Cortex of kidney (tissue), 1 donor: ENCODE measurements at places on chromosomes 1 and 21.

DNA sequence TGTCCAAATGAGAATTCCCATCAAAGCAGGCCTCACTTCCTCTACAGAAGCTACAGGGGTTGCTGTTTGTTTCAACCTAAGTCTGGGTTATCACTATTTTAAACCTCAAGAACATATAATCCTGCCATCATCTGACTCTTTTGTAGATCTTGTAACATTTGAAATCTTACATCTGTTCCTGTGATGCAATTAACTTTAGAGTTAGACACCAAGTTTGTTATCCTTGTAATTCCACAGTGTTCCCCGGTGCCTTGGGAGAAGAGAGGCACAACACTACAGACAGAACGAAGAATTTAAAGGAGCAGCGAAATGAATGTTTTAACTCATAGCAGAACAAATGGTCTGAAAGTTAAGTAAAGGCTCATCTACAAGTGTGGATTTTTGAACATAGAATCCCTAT lies 116.1 kb downstream of the UCHL5 start:
- DNase-seq = no peak

DNA sequence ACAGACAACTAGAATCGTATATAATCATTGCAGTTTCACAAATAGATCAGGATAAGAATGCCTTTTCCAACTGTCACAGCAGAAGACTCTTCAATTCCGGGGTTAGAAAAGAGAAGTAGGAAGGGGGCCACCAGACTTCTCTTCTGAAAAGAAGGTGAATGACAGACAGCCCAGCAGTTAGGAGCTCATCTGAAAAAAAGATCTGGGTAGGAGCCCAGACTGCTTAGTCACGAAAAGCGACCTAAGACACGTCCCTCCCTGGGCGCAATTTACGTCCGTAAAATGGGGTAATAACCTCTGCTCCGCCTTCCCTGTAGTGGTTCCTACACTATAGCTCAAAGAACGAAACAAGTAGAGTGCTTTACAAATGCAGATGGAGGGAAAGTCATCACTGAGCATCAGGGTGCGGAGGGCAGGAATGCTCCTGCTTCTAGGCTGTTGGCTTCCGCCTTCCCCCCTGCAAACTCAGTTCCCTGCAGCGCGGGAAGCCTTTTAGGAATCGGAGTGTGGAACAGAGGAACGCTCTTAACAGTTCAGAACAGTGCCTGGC lies 582 bp downstream of the ORC1 start:
- no peak for DNase-seq

- DNase-seq = no peak
Observed at GRCh38 chr1:169785267-169785666, 9.4 kb downstream of the METTL18 start.

DNA sequence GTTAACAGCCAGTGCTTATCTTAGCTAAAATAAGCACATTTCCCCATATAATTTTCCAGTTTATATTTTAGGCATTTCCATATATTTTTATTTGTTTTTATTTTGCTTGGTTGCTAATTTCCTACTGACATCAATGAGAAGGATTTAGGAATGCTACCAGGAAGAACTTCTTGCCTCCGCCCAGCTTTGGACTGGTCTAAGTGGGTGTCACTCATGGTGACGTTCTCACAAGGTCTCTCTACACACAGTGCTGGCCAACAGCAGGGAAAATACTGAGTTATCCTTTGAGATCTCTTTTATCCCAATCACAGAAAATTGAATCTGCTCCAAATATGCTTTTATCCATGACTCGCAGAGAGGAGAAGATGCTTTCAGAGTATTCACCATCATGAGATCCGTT lies 13.2 kb downstream of the MX1 start:
- DNase-seq = no peak

DNA sequence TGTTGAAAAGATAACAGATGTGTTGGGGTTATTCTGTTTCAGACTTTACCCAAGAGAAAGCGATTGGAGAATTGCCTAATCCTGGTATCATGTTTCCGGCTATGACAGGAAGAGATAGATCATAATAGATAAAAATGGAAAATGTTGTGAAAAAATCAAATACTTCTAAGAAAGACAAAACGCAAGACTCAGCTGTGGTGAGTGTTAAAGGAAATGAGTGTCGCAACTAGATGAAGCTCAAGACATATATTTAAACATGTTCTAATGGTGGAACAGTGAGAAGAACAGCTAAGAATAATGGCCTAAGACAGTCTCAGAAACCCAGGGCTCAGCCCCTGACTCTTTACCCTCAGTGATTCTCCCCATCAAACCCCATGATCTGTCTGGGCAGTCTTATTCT lies 426.7 kb upstream of the RUNX1 start:
- no peak for DNase-seq

GRCh38 chr1:98939471-98939870 lies 65.2 kb downstream of the PLPPR5 start:
- DNase-seq = no peak

GRCh38 chr1:235887676-235888075 lies 21.0 kb upstream of the LYST start:
- no peak for DNase-seq

- DNase-seq = no peak
Observed at GRCh38 chr21:36135391-36136102, 668 bp downstream of the CBR3 start.

- no peak for DNase-seq
Observed at GRCh38 chr1:1245817-1246576, 525 bp downstream of the C1QTNF12 start.

DNA sequence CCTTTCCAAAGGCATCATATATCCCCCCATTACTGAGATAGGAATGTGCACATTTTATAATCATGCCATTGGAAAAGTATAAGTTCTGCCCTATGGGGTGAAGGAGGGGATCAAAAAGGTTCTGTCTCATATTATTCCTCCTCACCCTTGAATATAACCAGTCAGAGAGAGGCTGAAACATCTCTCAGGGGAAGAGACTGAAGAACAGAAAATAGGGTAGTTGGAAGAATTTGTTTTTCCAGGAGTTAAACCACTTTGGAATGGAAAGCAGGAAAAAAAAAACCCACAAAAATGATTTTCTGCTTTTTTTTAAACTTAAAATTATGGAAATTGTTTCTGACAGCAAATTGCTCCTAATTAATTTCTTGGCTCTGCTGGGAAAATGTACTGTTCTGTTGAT lies 52.8 kb upstream of the BEND5 start:
- DNase-seq = no peak

GRCh38 chr1:193392686-193393085 lies 206.3 kb upstream of the B3GALT2 start:
- no peak for DNase-seq

GRCh38 chr1:199101635-199102034 lies 462.8 kb downstream of the PTPRC start:
- DNase-seq = no peak

DNA sequence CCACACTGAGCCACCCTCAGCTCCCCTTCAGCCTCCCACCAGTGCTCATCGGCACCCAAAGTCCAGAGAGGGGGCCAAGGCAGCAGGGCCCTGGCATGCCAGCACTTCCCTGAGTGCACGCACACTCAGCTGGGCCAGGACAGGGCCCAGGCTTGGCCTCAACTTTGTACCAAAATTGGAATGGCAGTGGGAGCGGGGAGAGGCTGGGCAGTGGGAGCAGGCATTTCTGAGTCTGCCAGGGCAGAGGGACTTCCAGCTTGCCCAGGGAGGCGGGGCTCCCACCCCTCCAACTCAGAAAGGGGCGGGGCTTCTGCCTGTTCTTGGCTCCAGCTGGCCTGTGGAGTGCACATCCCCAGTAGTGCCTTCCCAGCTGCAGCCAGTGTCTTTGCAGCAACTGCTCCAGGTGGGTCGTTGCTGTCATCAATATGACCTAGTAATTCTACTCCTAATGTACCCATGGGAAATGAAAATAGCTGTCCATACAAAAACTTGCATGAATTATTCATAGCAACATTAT lies 10.3 kb upstream of the SNX7 start:
- no peak for DNase-seq

DNA sequence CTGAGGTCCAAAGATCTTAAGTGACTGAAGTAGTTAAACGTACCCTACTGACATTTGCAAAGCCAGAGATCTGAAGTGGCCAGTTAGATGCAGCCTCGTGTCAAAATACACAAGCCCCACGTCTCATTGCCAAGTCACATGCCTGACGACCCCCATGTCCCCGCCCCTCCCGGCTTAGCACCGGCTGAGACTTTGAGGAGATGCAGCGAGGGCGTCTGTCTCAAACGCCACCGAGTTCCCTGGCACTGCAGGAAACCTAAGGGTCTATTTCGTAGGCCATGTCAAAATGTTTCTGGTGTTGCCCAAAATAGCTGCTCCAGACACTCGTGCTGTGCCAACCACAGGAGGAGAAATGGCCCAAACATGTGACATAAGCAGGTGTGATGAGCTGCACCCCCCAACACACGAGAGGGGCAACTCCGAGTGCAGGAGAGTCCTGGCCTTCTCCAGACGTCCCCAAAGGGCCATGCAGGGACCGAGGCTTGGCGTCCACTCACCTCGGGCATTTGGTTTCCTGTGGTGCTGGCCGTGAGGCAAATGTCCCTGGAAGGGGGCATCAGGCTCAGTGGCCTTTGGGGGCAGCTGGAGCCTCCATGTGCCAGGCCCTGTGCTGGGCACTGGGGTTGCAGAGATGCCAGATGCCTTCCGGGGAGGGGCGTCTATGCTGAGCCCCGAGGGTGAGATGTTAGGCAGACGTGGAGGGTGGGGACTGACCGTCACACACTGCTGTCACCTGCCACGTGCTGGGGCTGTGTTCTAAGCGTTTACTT lies 67.0 kb downstream of the MATN1 start:
- DNase-seq = no peak

DNA sequence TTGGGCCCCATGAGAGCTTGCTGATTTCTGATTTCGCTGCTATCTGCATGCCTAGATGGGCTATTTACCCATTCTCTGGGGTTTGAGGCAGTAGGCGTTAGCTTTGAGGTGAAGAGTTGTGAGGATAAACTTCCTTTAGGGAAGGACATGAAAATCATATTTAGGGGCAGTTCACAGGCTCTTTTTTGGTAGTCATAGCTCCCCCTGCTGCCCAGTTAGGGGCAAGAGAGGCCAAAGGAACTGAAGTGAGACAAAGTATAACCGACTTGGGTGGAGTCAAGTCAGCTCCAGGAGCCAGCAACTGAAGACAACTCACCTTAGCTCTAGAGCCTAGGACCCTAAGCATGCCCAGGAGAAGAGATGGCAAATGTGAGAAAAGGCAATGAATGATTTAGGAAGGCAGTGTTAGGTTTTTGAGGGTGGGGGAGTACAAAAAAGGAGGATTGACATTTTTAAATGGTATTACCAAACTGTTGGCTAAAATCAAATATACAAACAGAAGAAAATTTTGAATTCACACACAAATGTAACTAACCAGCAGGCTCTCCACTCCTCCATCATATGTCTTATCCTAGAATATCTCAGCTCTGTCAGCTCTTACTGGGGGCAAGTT lies 625.2 kb downstream of the LMO4 start:
- no peak for DNase-seq

GRCh38 chr1:53366901-53367502 lies 39.1 kb upstream of the LRP8 start:
- DNase-seq = no peak

DNA sequence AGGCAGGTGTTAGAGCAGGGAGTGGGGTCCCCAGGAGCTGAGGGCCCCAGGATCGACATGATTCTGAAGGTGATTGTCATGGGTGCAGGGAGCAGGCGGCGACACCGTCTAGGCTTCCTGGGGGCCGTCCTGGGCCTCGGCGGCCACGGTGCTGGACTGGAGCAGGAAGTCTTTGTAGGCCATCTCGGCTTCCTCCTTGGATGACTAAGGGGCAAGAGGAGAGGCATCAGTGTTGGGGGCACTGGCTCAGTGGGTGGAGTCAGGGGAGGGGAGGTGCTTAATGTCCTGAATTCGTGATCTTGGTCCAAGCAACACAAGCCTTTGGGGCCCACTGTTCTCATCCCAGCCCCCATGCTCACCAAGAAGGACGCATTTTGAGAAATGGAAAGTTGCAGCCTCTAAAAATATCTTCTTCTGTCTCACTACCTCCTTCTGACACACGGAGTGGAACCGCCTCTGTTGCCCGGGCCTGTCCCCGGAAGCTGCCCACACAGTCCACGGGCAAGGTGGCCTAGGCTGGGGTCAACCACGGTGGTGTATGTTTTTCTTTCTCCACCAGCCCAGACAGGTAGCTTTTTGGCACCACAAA lies 8.6 kb upstream of the FCMR start:
- DNase-seq = no peak

DNA sequence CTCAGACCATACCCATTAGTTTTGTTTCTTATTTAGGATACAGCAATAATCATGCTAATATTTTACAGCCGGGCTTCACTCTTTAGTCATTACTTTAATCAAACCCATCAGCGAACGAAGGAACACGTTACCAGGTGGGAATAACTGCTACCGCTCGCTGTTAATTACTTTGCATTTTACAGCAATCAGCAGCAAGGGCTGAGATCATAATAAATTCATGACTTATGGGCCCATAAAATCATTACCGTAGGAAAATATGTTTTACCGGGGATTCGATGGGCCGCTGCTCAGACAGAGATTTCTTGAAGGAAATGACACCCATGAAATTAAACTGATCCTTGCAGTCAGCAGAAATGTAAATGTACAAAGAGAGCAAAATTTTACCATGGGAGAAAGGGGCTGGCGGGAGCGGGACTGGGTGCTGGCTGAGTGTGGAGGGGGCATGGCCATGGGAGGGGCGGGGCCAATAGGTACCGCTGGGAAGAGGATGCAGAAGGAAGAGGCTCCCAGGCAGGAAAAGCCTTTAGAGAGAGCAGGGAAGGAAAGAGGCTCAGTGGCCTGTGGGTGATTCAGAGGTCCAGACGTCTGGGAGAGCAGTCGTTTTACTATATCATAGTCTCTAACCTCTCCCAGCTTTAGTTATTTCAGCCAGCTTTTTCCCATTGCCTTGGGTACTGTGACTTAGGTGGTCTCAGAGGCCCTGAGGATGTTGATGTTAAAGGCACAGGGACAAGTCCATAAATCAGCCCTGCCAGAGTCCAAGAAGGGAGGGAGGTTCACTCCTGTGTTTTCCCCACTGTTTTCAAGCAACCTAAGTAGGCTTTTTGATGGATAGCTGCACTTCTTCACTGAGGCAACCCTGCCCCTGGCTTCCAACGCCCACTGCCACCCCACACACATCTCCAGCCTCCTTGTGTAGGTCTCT lies 258.9 kb downstream of the SEC16B start:
- no peak for DNase-seq

DNA sequence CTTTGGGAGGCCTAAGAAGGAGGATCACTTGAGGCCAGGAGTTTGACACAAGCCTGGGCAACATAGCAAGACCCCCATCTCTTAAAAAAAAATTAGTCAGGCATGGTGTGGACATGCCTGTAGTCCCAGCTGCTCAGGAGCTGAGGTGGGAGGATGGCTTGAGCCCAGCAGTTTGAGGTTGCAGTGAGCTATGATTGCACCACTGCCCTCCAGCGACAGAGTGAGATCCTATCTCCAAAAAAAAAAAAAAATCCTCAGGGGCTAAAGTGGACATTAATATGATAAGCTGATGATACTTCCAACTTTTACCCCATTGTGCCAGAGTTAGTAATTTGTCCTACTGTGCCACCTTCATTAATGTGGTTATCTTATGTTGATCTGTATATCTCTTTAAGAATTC lies 327.8 kb upstream of the FMN2 start:
- no peak for DNase-seq

GRCh38 chr1:3359756-3360440 lies 94.6 kb upstream of the ARHGEF16 start:
- no peak for DNase-seq
